ENCODE measurements at places on chromosomes 4 and X.

DNA sequence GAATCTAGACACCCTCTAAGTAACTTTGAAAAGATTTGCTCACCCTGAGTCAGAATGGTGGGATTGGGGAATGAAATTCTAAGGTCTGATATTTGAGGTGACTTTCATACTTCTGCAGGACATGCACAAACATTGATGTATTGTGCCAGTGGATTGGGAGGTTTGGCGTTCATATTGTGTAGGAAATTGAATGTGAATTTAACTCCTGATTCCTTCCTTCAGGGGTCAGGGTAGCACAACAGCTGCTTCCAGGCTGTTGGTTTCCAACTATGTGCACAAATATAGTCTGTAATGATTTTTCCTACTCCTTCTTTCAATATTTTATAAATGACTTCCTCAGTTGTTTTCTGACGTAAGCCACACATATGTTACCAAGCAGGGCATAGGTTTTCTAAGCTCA lies 3.1 kb downstream of the IL1RAPL1 start:
- DNase-seq, result no peak
- no peak overlapping the region for H3K4me3 ChIP-seq
- no peaks in the 10 kb centered on the region for H3K36me3 ChIP-seq
- H3K27ac ChIP-seq, result no peak overlapping the region
- H3K4me1 ChIP-seq, result no peaks in the 10 kb centered on the region

GRCh38 chrX:72060921-72061490 lies 70.7 kb downstream of the RTL5 start:
- H3K4me1 ChIP-seq, result peaks cover 5% of the 10 kb centered on the region
- H3K27ac ChIP-seq, result no peak overlapping the region
- no peak overlapping the region for H3K4me3 ChIP-seq
- DNase-seq, result no peak

- H3K27ac ChIP-seq, result no peak overlapping the region
- H3K4me1 ChIP-seq, result no peaks in the 10 kb centered on the region
- no peaks in the 10 kb centered on the region for H3K36me3 ChIP-seq
Measured at GRCh38 chr4:114827651-114828050, 229.0 kb downstream of the UGT8 start.

DNA sequence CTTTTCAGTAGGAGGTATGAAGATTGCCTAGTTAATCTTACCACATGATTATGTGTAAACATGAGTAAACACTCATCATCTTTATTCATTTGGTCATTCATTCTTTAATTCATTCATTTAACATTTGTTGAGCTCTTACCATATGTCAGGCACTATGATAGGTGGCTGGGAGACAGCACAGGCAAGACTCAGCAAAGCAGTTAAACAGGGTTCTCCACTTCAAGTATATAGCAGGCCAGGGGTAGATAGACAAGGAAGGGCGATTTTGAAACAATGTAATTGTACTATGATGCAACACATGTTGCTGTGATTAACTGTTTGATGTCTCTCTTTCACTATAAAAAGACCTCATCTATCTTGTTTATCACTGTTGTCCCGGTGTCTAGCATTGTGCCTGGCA lies 84.3 kb upstream of the GPR101 start:
- H3K27ac ChIP-seq, result no peak overlapping the region
- no peak overlapping the region for H3K4me3 ChIP-seq
- H3K36me3 ChIP-seq, result no peaks in the 10 kb centered on the region

GRCh38 chr4:107818301-107818910 lies 6.3 kb upstream of the SGMS2 start:
- DNase-seq, result no peak
- no peak overlapping the region for H3K27ac ChIP-seq
- no peak overlapping the region for H3K4me3 ChIP-seq
- no peaks in the 10 kb centered on the region for H3K36me3 ChIP-seq

- H3K27ac ChIP-seq, result no peak overlapping the region
- H3K36me3 ChIP-seq, result no peaks in the 10 kb centered on the region
- DNase-seq, result no peak
- H3K4me3 ChIP-seq, result no peak overlapping the region
Measured at GRCh38 chrX:97479106-97479890, 595.6 kb downstream of the RPA4 start.

DNA sequence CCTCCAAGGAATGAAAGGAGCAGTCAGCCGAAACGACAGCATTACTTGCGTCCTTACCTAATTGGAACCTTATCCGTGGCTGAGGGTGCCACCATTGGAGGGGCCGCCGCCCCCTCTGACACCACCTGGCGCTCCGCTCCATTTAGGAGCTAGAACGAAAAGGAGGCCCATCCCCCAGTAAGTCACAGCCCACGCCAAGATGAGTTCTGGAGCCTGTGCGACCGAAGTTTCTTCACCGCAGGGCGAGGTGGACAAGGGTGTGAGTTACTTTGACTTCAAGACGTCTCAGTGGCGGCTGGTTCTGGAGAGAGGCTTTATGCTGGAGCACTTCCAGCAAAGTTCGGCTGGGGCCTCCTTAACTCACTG lies 729 bp upstream of the IRF2 start:
- H3K27ac ChIP-seq, result peak overlapping the region; percentile 100
- DNase-seq, result peak; percentile 66
- peaks cover 51% of the 10 kb centered on the region for H3K36me3 ChIP-seq
- peaks cover 55% of the 10 kb centered on the region for H3K4me1 ChIP-seq

DNA sequence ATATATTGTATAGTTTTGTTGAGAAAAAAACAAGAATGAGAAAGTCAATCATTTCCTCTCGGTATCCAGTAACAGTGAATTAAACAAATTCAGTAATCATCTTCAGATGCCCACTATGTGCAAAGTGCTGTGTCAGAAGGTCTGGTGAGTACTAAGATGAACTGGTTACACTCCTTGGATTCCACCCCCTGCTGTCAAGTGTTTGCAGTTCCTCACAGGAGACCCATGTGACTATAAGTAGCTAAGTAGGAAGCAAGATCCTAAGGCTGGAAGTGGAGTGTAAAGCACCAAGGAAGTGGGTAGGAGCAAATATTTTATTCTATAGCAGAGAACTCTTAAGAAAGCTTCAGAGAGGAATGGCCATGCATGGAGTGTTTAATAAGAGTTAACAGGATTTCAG lies 73.6 kb downstream of the SNX25 start:
- no peak overlapping the region for H3K27ac ChIP-seq
- H3K4me3 ChIP-seq, result no peak overlapping the region
- no peak for DNase-seq
- no peaks in the 10 kb centered on the region for H3K36me3 ChIP-seq
- peaks cover 11% of the 10 kb centered on the region for H3K4me1 ChIP-seq
- H3K27me3 ChIP-seq, result no peaks in the 10 kb centered on the region

GRCh38 chrX:10086676-10087075 lies 70.1 kb upstream of the CLCN4 start:
- H3K4me3 ChIP-seq, result no peak overlapping the region
- H3K27ac ChIP-seq, result no peak overlapping the region
- DNase-seq, result no peak
- peaks cover 24% of the 10 kb centered on the region for H3K36me3 ChIP-seq
- H3K27me3 ChIP-seq, result no peaks in the 10 kb centered on the region

DNA sequence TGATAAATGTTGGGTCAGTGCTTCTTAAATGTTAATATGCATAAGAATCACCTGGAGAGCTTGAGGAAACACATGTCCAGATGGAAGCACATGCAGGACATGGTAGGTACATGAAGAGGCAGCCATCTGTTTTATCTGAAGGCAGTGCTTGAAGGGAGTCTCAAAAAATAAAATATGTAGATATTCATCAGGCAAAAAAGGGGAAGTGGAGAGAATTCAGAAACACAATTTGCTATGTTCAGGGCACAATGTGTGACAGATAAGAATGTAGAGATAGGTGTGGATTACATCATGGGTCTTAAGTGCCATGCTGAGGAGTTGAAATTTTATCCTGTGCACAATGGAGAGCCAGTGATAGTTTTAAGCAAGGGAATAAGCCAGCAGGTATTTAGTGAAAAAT lies 59.6 kb upstream of the CASK start:
- no peak for DNase-seq
- H3K4me3 ChIP-seq, result no peak overlapping the region
- H3K36me3 ChIP-seq, result no peaks in the 10 kb centered on the region

DNA sequence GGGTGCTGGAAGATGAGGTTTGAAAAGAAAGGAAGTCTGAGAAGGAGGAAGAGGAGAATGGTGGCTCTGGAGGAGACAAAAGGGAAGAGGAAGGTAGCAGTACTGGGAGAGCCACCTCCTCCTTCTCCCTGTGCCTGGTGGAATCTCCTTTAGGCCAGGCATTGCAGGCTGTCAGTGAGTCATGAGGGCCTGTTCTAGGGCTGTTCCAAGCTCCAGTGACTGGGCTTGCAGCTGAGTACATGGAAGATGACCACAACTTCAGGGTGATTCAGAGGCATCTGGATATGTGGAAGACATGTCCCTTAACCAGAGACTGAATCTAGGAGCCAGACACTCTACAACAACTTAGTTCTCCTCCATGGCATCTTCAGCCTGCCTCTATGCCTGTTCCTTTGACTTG lies 107.8 kb downstream of the EFNB1 start:
- H3K27ac ChIP-seq, result no peak overlapping the region
- H3K4me1 ChIP-seq, result peaks cover 5% of the 10 kb centered on the region
- no peak overlapping the region for H3K4me3 ChIP-seq
- no peak for DNase-seq
